ENCODE measurements at places on chromosomes 1 and 21.

- peak; percentile 98 for DNase-seq
Measured at GRCh38 chr1:200409761-200410565, at the start of gene ZNF281. ZNF281 (minus strand) TSS chr1:200410036; CDS start chr1:200409705, 331 bp downstream.

DNA sequence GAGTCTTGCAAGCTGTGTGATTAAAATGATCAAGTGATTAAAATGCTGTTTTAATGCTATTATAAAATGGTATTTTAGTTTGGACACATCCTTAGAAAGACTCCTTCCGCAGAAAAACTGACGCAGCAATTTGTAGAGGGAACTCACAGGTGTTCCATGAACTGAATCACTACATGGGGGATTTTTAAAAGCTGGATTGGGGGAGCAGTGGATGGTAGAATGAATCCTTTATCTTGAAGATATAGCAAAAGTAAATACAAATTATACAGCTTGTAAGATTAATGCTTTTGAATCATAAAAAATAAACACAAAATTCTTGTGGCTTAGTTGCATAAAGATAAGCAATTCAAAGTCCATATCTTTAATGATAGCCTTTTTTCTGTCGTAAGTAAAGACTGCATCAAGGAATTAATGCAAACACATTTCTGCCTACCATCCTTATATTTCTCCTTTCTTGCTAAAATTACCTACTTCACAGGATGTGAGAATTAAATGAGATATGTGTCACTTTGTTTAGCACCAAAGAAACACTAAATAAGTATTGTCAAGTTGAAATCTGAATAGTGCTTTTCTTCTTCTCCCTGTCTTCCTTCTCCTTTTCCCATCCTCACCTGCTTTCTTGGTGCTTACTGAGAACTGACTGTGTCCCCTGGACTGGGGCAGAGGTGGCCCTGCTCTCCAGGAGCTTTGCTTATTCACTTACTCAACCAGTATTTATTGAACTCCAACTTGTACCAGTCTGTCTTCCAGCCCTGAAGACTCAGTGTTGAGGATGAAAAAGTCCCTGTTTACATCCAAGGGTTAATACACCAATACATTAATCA, 61.5 kb upstream of the F3 start:
- DNase-seq: no peak

- DNase-seq: peak; percentile 19
Measured at GRCh38 chr1:93577536-93578432, 103.9 kb downstream of the BCAR3 start.

DNA sequence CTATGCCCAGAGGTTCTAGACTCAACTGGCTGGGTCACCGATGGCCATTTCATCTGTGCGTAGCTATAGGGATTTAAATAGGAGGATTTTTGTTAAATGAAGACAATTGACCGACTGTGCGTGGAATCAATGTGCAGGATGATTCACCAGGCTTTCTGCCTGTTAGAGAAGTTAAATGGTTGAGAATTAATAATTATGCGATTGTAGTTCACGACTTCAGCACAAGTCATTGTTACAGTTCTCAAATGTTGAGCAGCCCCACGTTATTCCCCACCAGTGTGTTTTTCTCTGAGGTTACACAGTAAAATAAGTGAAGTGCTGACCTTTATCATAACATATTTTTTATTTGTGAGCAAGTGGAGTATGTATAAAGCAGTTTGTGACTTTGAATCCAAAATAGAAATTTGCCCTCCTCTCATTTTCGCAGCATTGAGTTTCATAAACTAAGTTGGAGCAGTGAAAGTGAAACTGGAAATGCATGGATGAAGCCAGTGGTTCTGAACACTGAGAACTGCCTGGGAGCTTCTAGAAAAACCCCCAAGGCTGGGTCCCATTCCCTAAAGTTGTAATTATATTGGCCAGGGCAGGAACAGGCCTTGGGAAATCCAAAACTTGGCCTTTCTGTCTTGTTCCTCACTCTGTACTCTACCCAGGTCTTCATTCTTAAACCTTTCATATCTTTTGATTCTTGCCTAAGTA, 102.6 kb downstream of the GALNT2 start:
- DNase-seq: no peak

GRCh38 chr1:997713-997992, 2.2 kb downstream of the HES4 start:
- DNase-seq: peak; percentile 76

DNA sequence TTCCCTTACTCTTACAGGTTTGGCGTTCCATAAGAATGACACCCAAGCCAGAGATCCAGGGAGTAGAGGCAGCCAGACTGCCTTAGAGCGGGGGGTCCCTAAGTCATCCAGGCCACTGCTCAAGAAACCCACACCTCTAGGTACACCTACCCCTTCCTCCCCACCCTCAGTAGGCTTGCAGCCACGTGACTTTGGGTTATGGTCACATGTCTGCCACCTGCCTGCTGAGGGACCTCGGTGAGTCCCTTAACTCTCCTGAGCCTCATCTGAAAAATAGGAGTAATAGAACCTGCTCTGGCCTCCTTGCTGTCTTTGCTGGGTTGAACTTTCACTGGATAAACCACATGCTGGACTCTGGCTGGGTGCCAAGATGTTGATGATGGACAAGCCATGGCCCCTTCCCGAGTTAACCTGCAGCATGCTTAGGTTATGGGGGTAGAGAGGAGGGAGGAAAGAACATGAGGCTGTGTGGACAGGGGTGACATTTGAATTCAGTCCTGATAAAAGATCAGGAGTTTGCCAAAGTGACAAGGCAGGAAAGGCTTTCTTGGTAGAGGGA, 4.5 kb downstream of the RPS6KA1 start:
- DNase-seq: peak; percentile 29

GRCh38 chr1:243719476-243719875, 130.6 kb downstream of the AKT3 start:
- DNase-seq: no peak

DNA sequence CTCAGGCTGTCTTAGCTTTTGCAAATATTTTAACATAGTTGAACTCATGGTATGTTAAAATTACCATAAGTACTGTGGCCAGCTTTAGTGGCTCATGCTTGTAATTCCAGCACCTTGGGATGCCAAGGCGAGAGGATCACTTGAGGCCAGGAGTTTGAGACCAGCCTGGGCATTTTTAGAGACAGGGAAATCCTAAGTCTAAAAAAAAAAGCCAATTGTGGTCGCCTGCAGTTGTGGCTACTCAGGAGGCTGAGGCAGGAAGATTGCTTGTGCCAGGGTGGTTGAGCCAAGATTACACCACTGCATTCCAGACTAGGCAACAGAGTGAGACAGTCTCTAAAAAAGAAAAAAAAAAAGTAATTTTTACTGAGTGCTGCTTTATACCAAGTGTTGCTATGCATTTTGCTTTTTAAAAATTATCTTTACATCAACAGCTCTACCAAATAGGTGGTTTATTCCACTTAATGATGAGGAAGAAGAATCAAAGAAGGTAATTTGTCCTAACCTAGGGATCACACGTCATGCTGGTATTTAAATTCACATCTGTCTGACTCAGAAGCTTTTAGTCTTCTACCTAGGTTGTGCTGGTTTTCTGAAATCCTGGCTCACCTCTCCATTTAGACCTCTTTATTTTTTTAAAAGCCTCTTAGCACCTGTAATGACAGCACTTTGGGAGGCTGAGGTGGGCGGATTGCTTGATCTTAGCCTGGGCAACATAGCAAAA, 16.8 kb downstream of the PPP1R12B start:
- DNase-seq: no peak

Data from H7 (cell line).